ENCODE measurements at places on chromosomes 6 and 20.

GRCh38 chr20:15945289-15945688 is 628.0 kb downstream of the KIF16B start:
- no peak for DNase-seq

DNA sequence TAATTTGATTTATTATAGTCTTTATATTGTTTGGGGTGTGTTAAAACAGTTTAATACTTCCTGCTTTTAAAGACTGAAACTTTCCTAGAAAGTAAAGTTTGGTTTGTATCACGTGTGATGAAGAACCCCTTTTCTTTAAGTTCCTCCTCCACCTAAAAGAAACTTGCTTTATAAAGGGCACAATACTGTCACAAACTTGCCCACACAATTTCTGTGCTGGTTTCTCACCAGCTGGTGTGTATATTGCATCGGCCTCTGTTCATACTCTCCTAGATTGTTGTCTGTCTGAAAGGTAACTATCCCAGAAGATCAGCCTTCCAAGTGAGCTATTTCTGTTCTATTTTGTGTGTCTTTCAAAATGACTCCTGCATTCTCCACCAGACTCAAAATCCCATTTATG is 46.9 kb downstream of the ANKRD6 start:
- no peak for DNase-seq

- DNase-seq = no peak
Measured at GRCh38 chr20:44264287-44264686, 17.2 kb downstream of the GDAP1L1 start.

DNA sequence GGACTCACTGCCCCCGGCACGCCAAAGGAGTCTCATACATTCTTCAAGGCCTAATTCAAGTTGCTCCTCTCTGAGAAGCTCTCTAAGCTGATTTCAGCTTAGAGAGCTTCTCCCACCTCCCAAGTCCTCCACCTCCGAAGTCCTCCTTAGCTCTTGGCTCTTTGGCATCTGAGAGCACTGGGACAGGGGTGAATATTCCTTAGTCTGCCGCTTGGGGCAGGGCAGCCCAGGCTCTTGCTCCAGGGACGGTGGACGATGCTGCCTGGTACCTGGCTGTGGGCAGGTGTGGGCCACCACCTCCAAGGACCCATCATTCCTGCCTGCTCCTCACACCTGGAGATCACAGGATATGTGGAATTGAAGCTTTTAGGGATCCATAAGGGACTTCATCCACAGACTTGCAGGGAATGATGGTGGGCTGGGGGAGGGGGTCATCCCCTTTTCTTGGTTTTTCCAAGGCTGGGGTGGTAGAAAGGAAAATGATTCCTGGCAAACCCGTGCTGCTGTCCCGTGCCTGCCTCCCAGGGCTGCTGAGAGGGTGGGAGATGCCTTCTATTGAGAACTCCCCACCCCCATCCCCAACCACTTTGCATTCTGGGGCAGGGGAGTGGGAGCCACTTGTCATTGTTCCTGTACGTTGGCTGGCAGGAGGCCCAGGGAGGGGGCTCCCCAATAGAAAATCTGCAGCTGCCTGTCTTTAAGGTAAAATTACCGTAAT is 57.4 kb downstream of the ARHGAP40 start:
- peak; percentile 47 for DNase-seq

DNA sequence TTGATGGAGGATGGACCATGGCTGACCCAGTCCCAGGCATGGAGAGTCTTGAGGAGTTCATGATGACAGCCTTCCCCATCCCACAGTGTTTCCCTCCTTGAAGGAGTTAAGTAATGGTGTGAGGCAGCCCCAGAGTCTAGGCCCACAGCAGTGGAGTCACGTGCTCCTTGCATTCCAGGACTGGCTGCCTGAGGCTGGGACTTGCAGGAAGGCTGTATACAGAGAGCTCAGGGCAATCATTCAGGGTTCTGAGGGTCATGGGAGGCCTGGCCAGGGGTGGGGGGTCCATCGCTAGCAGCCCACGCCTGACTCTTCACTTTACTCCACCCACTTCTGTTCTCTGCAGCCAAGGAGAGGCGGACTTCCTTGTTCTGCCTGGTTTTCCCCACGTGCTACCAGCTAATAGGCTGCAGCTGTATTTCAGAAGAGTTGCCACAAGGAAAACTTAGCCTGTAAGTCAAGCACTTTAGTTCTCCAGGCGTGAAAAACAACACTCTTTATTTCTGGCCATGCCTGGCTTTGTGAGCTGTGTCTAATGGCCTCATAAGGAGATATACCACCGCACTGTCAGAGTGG is 272.5 kb downstream of the DHX35 start:
- no peak for DNase-seq

DNA sequence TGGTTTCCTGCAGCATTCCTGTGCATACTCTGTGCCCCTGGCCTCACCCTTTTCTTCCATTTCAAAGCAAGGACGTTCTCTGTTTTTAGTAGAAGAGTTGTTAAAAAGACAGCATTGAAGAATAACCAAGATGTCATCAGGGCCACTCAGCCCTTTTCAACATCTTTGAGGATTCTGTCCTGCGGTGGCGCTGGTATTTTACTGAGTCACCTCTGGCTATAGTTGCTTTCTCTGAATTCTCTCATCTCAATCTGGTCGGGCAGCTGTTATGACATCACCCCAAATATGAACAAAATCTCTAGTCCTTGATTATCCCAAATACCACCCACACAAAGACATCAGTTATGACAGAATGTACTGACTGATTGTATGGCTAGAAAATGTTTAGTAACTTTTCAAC is 204.2 kb downstream of the GRIK2 start:
- no peak for DNase-seq

DNA sequence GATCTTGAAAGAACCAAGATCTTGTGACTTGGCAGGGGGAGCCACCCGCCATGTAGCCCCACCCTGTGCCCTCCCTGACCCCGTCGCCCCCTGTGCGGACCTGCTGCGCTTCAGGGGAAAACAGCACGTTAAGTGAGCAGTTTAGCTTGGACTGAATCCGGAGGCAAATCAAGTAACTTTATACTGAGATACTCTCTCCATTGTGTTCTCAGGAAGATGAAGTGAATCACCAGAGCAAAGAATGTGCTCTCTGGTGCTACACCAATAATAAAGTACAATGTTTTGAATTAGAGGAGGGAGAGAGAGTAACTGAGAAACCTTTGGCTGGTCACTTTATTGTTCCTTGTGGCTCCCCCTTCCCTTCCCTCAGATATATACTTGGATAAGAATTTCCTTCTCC is 83.4 kb downstream of the TXNDC5 start:
- no peak for DNase-seq

DNA sequence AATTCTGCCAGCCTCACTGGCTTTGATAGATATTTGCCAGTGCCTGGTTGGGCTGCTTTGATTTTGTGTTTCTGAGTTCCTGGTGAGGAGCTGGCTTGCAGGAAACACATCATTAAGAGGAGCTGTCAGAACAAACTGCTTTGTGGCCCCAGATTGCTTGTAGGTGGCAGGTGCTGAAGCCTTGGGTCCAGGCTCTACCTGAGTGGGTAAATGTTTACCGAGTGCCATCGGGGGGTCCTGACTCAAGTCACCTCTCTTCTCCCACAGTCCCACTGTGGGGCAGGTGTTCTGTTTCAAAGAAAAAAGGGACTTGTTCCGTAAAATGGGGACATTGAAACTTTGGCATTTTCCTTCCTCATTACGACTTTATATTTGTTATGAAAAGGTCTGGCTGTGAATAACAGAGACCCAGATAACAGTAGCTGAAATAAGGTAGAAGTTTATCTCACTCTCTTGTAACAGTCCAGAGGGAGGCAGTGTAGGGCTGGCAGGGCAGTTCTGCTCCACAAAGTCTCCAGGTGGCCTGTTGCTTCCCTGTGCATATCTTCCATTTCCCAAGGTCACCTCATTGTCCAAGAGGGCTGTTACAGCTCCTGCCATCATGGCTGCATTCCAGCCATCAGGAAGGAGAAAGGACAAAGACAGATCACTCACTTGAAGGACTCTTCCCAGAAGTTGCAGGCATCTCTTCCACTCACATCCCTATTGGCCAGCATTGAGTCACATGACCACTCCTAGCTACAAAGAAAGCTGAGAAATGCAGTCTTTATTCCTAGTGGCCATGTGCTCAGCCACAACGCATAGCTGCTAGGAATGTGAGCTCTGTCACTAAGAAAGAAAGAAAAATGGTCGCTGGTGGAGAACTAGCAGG is 149.9 kb upstream of the KCNG1 start:
- DNase-seq = no peak

DNA sequence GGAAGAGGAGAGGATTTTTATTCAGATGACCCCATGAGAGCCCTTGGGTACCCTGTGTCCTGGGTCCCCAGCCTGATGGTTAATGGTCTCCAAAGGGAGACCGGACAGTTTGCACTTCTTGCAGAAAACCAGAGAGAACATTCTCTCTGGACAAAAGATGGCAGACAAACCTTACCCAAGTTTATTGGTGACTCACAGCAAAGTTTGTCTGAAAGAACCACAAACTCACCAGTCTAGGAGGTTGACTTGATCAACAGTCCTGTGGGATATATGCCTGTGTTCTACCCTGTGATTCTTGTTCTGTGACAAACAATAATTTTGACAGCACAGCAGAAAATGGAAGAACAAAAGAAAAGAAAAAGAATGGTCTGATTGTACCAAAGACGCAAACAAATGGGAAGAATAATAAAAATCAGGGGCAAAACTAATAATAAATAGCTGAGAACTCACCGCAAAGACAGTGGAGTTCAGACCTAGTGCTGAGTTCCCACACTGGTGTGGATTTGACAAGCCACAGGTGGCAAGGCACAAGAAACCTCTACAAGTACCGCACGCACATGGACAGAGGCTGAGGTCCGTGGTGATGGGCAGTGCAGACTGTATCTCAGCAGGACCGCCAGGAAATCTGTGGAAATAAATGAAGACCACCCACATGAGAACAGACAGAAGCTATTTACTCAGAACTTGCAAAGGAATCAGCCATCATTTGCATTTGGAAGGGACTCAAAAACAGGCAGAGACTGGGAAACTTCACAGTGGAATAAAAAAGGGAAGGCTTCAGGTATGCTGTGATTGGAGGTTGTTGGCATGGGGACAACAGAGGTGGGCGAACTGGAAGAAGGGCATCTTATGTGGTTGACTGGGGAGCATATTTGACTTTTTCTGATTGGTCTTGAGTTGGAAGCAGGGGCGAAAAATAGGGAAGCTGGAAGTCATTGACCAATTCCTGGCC is 246.3 kb upstream of the RNF24 start:
- no peak for DNase-seq

- DNase-seq = peak; percentile 53
Measured at GRCh38 chr6:63573899-63574553, 1.7 kb downstream of the LOC128125822 start.

DNA sequence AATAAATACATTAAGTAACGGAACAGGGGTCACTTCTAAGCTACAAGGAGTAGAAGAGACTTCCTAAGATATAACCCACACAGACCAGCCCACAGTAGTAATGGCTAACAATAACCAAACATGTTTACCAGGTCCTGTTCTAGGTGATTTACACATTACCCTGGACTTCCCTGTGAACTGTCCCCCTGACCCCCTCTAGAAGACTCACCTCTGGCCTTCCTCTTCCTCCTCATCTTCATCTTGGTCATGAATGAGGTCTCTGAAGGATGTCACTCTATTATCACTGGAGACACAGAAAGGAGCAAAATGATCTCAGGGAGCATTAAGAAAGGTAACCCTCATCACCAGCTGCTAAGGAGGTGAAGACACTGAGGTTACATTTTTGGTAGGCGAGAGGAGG is 8.7 kb downstream of the NSFL1C start:
- DNase-seq = no peak

GRCh38 chr20:1563598-1563997 is 6.1 kb upstream of the SIRPD start:
- DNase-seq = no peak

GRCh38 chr20:40438161-40438830 is 250.7 kb downstream of the MAFB start:
- DNase-seq = no peak

DNA sequence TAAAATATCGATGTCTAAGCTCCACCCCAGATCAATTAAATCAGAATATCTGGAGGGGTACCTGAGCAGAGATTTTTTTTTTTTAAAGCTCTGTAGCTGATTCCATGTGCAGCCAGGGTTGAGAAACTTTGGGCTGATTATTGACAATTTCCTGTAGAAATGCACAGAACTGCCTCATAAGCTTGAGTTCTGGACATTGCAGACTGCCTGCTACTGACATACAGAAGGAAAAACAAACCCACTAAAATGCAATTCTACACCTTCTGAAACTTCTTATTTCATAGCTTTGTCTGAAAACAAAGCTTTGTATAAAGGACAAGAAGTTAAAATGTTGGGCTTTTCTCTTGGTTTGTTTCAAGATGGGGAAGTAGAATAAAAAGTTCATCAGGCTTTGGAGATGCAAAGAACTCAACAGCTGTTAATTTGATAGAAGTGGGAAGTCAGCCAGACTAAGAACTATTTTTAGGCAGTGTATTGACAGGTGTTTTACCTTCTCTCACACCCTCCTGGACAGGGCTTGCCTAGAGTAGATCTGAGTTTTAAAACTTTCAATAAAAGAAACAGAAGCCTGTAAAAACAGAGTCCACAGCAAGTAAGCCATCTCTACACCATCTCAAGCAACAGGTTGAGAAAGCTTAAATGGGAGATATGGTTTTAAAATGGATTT is 147.7 kb downstream of the KCNQ5 start:
- no peak for DNase-seq

DNA sequence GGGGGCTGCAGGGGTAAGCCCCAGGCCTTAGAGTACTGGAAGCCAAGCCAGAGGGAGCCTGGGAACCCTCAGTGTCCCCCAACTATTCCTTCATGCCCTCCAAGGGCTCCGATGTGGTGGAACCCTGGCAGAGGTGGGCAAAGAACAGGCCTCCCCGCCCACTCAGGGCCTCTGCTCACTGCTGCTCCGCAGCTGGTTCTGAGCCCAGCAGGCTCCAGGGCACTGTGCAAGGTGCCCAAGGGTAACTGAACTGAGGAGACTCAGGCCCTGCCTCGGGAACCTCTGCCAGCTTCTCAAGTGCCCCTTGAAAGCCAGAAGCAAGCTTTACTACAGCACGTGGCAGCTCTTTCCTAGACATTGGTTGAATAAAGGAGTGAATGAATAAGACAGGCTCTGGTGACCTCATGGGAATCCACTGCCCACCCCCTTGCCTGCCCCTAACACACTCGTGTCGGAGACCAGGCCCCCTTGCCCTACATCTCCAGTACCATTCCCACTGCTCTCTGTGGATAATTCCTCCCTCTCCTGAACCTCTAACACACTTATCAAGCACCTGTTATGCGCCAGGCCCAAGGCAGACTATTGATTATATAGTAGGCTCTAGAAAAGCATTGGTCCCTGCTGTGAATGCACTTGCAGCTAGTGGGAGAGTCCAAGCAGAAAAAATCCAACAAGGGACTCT is 55.0 kb downstream of the TOX2 start:
- DNase-seq = no peak

DNA sequence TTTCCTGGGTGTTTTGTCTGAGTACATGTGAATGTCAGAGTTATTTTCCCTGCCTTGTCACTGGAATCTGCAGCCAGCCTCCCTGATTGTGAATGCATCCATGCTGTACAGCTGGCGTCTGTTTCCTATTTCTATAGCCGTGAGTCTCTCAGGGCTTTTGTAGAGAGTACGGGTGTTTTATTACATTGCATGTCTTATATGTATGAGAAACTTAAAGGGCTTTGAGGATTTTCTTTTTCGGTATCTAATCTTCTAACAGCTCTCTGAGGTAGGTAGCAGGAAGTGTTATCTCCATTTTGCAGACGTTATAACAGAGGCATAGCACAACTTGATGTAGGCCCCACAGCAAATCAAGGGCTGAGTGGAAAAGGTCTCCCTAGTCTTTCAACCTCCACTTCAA is 272.9 kb downstream of the PRL start:
- DNase-seq = no peak

Data from stimulated activated CD8-positive, alpha-beta memory T cell treated with anti-CD3 and anti-CD28 coated beads, Interleukin-4, amount 100 ng/mL, for 48 hours (primary cell).